ENCODE measurements at places on chromosomes 13 and 19. TPM values are rescaled to one million over a fixed set of nuclear protein-coding genes. Genes with fewer than 3 reads are reported as not detected.

CATSPERD gene
- total RNA-seq = not detected

TMPRSS9 gene
- 0.23 TPM for total RNA-seq

SSBP4 gene
- 77.5 TPM for total RNA-seq

CILP2 gene
- 1.1 TPM for total RNA-seq

KCNK6 gene
- total RNA-seq = 2.9 TPM

DCT gene
- total RNA-seq = 0.41 TPM

NPAS1 gene
- total RNA-seq = 2.4 TPM

FOSB gene
- 3.7 TPM for total RNA-seq

GTPBP3 gene
- total RNA-seq = 36.7 TPM

TEKTIP1 gene
- 1.8 TPM for total RNA-seq

CBY2 gene
- total RNA-seq = 0.99 TPM

SIGLEC11 gene
- total RNA-seq = 13.3 TPM

VSTM2B gene
- total RNA-seq = 0.18 TPM

SCN1B gene
- 3.0 TPM for total RNA-seq

RXFP2 gene
- total RNA-seq = 0.41 TPM

FBXO27 gene
- total RNA-seq = 2.7 TPM

ITGBL1 gene
- total RNA-seq = 2.6 TPM

THSD1 gene
- 10.6 TPM for total RNA-seq

Measured in metanephros (tissue), 2 donors.